ENCODE measurements at places on chromosomes 6 and 20. TPM values are rescaled to one million over a fixed set of nuclear protein-coding genes. Genes with fewer than 3 reads are reported as not detected.

Gene SEL1L2
- total RNA-seq = not detected

Gene RSPO3
- total RNA-seq = 1.2 TPM

Gene GJA10
- total RNA-seq = not detected

Gene KIF13A
- total RNA-seq = 43.1 TPM

Gene RALGAPB
- total RNA-seq = 38.1 TPM

Gene NHSL1
- total RNA-seq = 7.4 TPM

Gene HMGA1
- total RNA-seq = 73.6 TPM

Gene ERVFRD-1
- total RNA-seq = not detected

Gene PLA2G7
- not detected for total RNA-seq

Gene TFAP2D
- total RNA-seq = not detected

Gene GTF2H4
- total RNA-seq = 12.5 TPM

Gene FOXA2
- total RNA-seq = not detected

Gene MUC22
- total RNA-seq = not detected

Gene MLIP
- not detected for total RNA-seq

Gene SMOC2
- not detected for total RNA-seq
